ENCODE measurements at places on chromosomes 12 and 14.
A peak's percentile ranks its signal among the peaks of the same experiment; 100 is the strongest.

DNA sequence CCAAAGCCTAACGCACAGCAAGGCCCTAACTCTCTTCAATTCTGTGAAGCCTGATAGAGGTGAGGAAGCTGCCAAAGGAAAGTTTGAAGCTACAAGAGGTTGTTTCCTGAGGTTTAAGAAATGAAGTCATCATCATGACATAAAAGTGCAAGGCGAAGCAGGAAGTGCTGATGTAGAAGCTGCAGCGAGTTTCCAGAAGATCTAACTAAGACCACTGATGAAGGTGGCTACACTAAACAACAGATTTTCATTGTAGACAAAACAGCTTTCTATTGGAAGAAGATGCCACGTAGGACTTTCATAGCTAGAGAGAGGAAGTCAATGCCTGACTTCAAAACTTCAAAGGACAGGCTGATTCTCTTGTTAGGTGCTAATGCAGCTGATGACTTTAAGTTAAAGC is 385.6 kb upstream of the OR4E1 start:
- no peak for DNase-seq

GRCh38 chr14:75294649-75295033 is 16.0 kb downstream of the FOS start:
- DNase-seq, result no peak

GRCh38 chr14:65222440-65222858 is 120.1 kb upstream of the MAX start:
- DNase-seq, result peak; percentile 77

GRCh38 chr12:92464911-92465310 is 237.9 kb upstream of the PLEKHG7 start:
- DNase-seq, result no peak

DNA sequence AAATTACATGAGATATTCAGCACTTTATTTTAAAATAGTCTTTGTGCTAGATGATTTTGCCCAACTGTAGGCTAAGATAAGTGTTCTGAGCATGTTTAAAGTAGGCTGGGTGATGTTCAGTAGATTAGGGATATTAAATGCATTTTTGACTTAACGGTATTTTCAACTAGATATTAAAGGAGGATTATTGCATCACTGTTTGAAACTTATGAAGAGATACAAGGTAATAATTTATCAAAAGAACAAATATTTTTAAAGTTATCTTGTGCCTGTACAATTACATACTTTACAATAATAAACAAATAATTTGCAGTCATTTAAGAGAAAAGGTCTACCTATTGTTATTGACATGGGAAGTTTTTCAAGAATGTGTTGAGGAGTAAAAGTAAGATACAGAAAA is 368.6 kb upstream of the DCN start:
- DNase-seq, result no peak

GRCh38 chr12:100044266-100044665 is 59.5 kb upstream of the ANKS1B start:
- no peak for DNase-seq

DNA sequence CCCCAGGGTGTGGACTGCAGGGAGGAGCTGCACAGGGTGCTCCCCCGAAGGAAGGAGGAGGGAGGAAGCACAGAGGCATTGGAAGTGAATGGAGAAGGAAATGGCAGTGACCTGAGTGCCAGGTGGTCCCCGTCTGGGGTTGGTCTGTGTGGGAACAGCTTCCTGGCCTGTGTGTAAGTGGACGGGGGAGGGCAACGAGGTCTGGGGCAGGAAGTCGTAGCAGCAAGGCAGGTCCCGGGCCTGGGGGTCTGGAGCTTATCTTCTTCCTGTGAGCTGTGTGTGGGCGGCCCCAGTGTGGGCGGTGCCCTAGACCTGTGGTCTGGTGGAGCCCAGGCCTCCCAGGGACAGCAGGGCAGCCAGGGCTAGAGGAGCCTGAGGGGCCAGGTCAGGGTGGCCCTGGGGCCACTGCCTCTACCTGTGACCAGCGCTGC is 382.1 kb downstream of the TMEM121 start:
- DNase-seq, result no peak

- no peak for DNase-seq
These were observed 47.2 kb downstream of the MYF5 start for GRCh38 chr12:80763874-80764273.

- DNase-seq, result no peak
These were observed 1.7 kb downstream of the WNT1 start for GRCh38 chr12:48979602-48980388.

DNA sequence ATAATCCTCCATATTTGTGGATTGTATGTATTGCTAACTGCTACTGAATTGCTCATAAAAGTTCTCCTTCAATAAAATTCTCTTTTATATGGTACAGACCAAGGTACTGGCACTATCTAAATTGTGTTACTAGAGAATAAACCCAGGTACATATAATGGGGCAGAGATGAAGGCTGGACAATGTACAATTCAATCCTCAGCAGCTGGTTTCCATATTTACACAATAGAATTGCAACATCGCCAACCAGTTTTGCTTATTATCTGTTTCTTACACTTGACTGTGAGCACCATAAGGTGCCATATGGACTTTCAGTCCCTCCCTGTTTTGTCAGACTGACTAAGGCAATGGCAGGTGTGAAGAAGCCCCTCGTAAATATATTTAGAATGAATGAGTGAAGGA is 18.1 kb downstream of the KITLG start:
- DNase-seq, result peak; percentile 51

GRCh38 chr12:124715121-124715990 is 147.9 kb upstream of the NCOR2 start:
- peak; percentile 44 for DNase-seq

GRCh38 chr14:73225496-73225895 is 11.8 kb upstream of the PAPLN start:
- no peak for DNase-seq

DNA sequence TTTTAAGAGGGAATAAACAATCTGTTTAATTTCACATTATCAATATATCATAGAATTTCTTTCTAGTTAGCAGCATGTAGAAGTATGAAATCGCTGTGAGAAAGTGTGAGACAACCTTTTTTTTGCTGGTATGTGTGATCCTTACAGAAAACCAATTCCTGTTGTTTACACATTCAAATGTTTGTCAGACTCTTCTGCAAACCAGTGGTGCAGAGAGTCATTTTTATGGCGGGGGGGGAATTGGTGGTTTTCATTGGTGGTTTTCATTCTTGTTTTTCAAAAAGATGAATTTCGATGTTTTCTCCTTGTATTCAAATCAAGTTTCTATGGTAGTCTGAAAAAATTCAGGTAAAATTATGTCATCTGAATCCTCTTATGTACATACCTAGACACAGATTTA is 57.8 kb downstream of the SLC25A21 start:
- no peak for DNase-seq

- DNase-seq, result no peak
These were observed 123.0 kb downstream of the ARID2 start for GRCh38 chr12:45852508-45852907.

GRCh38 chr14:54188064-54188666 is 208.6 kb upstream of the CDKN3 start:
- DNase-seq, result no peak

DNA sequence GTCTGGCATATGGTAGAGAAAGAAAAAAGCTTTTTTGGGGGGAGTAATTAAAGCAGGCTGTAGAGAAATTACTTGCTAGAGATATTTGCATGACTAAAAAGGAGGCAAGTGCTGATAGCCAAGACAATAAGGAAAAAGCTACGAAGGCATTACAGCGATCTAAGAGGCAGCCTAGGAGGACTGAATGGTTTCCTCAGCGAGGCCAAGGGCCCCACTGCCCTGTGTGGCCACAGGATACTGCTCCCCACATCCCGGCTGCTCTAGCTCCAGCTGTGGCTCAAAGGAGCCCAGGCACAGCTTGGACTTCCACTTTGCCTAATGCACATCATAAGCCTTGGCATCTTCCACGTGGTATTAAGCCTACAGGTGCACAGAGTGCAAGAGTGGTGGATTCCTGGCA is 53.6 kb downstream of the LRRIQ1 start:
- no peak for DNase-seq
